HepG2 (cell line): ENCODE measurements at places on chromosomes 7 and 10. TPM values are rescaled to one million over a fixed set of nuclear protein-coding genes. Genes with fewer than 3 reads are reported as not detected.

CPN1 gene
- total RNA-seq = 8.1 and 17.3 TPM in 2 replicates

THSD7A gene
- total RNA-seq = 0.07 TPM in 1 of 2 replicates, not detected in the other

ARHGEF35 gene
- 0.18 TPM in 1 of 2 replicates, not detected in the other for total RNA-seq

NPTX2 gene
- total RNA-seq = not detected in 2 replicates

MMP21 gene
- total RNA-seq = not detected in 2 replicates

ELMO1 gene
- total RNA-seq = 0.11 TPM in 1 of 2 replicates, not detected in the other

AMPH gene
- not detected in 2 replicates for total RNA-seq

MMD2 gene
- not detected in 2 replicates for total RNA-seq

SFRP4 gene
- 1.2 and 1.8 TPM in 2 replicates for total RNA-seq

DNA sequence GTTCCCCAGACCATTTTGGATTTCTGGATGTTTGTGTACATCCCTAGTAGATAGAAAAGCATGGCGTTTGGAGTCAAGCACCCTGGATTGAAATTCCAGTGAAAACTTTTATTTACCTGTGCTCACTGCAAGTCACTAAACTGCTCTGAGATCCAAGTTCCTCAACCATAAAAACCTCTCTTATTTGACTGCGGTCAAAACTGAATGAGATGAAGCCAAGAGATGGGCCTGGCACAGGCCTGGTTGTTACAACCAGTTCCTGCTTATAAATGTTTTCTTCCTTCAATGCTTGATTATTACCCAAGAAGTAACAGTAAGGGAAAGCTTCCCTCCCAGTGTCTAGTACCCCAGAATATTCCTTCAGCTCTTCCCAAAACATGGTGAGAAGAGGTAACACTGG, 70.9 kb upstream of the HPS1 start:
- no peak for DNase-seq

DNA sequence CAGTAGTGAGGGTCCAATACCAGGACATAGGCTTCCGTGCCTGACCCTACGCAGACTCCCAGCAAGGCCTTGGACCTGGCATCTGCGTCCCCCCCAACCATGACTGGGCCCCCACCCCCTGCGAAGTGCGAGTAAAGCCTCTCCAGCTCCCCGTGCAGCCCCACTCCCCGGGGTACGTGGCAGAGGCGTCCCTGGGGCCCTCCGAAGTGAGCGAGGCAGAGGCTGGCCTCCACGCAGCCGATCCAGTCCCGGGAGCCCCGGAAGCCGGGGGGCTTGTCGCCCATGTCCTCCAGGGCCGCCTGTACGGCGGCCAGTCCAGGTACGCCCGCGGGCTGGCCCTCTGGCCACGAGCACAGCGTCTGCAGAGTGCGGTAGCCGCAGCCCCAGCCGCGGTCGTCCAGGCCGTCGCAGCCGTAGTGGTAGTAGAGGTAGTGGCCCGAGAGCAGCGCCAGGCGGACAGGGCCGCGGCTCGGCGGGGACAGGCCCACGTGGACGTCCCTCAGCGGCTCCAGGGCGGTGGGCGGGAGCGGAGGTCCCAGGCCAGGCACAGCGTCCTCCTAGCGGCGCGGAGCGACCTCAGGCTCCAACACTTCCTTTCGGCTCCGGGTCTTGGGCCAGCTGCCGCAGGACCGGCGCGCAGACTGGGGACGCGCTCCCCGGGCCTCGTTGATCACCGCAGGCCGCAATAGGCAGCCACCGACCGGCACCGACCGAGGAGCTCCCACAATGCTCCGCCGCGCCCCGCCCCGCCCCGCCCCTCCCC, at the start of gene UFSP1:
UFSP1 (minus strand) TSS at position 728 of the 763 bp plus-strand sequence; CDS start at position 284, 444 bp downstream.
- DNase-seq = no peak

DNA sequence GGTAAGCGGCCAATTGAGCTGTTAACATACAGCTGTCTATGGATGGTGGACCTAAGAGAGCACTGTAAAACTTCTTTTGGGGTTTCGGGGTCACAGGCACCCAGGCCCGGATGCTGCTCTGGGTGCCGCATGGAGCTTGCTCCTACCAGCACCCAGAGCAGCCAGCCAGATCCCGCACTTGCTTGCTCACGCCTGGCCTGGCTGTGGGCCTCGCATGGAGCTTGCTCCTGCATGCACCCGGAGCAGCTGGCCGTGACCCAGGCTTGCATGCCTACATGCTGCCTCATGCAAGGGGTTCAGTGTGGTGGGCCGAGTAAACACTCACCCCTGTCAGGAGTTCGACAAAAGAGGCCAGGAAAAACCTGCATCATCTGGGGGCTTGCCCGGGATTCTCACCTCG, 896.9 kb downstream of the SORCS1 start:
- DNase-seq = no peak

- DNase-seq = no peak
Measured at GRCh38 chr7:103446049-103446520, at the start of gene SLC26A5. Gene SLC26A5 (minus strand): TSS chr7:103446207. CDS start chr7:103421514, 24,693 bp downstream.

- DNase-seq = no peak
Measured at GRCh38 chr7:41027428-41028115, 675.3 kb downstream of the INHBA start.

GRCh38 chr10:110976577-110976976, 57.2 kb downstream of the SHOC2 start:
- DNase-seq = no peak

DNA sequence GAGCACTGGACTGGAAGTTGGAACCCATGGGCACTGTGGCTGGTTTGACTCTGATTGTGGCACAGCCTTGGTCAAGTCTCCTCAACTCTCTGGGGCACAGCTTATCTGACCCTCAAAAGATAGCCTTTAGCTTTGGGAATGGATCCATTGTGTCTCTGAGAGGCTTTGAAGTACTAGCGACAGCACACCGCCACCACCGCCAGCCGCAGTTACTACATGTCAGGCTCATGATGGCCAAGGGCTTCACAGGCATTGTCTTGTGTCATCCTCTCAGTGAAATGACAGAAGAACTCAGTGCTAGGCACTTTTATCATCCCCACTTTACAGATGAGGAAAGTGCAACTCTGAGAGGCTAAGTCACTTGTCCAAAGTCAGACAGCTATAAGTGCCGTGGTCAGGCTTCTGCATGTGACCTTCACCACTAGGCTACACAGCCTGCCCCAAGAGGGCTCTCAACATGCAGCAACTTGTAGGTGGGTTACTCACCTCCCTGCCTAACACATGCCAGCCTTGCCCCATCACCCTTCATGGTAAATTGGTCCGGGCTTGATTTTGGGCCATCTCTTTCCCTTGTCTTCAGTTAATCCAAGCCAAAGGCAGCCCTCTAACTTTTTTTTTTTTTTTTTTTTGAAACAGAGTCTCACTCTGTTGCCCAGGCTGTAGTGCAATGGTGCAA, 44.1 kb downstream of the C10orf105 start:
- DNase-seq = no peak

DNA sequence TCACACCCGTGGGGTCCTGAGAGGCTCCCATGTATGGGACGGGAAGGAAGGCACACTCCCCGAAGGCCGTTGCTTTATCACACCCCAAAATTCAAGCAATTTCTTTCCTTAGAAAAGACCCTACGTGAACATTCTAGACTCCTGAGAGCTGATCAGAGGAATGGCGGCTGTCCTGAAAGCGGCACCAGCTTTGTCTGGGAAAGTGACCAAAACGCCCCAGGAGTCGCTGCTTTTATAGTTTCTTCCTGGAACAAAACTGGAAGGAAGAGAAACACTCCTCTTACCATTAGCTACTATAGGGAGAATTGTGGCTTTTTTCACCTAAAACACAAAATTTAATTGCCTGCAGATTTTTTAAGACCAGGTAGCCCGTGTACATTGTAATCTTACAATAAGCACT, 261.8 kb upstream of the RNF32 start:
- no peak for DNase-seq

- peak; percentile 67 for DNase-seq
Measured at GRCh38 chr7:36393826-36394225, 4.2 kb downstream of the ANLN start.

DNA sequence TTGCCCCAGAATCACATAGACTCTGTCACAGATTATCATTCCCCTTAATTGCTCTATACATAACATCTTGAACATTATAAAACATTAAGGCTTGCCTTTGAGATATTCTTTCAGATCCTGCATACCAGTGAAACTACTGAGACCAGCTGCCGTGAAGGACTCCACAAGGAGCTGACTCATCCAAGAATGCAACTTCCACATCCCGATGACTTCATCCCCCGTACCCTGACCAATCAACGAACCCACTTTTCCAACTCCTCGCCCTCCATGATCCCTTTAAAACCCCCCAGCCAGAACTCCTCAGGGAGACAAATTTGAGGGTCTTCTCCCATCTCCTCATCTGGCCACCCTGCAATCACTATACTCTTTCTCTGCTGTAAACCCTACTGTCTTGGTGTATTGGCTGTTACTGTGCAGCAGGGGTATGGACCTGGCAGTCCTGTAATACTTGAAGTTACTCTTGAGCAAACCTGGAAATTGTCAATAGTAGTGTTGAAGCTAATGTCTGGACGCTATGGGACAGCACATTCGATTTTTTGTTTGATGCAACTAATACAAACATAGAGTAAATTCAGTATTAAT, 49.8 kb downstream of the HTR5A start:
- no peak for DNase-seq

DNA sequence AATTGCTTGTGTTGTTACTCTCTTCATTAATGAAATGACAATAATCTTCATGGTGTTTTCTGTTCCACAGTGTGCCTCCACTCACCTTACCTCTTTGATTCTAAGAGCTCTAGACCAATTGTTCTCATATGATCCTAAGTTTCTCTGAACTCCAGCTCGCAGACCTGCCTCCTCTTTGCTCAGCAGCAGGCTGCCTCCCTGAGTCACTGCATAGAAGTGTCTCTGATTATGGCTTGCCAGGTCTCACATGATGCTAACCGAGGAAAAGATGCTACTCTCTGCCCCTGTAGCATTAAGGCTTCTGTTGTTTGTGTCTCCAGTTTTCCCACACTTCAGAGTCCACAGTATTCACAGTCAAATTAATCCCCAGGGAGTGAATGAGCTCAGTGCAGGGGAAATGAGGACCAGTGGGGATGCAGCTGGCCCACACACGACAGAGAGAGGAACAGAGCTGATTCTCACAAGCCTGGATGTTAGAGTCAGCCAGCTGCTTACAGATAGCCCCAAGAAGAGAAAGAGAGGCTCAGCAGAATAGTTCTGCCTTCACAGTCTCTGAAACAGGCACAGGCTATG, 145.9 kb upstream of the EGR2 start:
- no peak for DNase-seq

DNA sequence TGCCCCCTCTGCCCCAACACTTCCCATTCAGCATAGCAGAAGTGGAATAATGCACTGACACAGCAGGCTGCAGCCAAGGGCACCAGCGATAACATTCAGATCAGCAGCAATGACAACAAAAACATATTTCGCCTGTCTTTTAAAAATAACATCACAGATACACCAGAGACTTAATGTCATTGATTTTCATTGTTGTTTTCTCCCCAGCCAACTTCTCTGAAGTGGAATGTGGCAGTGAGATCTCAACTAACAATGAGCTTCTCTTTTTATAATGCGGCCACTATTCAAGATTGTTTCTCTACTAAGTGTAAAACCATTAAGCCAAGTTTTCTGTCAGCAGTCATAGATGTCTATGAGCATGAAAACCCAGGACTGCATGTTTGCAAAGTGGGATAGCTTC, 158.2 kb upstream of the TMEM229A start:
- DNase-seq = no peak

- DNase-seq = peak; percentile 74
Measured at GRCh38 chr10:89653410-89653869, 8.4 kb upstream of the PANK1 start.

DNA sequence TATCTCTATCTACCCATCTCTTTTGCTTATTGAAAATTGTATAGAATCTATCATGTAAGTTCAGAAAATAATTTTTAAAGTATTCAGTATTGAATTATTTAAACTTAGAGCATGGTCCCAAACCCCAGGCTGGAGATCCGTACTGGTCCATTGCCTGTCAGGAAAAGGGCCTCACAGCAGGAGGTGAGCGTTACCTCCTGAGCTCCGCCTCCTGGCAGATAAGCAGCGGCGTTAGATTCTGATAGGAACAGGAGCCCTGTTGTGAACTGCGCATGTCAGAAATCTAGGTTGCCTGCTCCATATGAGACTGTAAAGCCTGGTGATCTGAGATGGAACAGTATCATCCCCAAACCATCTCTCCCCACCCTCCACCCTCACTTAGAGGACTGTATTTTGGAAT, 266.0 kb upstream of the CNTNAP2 start:
- DNase-seq = no peak

DNA sequence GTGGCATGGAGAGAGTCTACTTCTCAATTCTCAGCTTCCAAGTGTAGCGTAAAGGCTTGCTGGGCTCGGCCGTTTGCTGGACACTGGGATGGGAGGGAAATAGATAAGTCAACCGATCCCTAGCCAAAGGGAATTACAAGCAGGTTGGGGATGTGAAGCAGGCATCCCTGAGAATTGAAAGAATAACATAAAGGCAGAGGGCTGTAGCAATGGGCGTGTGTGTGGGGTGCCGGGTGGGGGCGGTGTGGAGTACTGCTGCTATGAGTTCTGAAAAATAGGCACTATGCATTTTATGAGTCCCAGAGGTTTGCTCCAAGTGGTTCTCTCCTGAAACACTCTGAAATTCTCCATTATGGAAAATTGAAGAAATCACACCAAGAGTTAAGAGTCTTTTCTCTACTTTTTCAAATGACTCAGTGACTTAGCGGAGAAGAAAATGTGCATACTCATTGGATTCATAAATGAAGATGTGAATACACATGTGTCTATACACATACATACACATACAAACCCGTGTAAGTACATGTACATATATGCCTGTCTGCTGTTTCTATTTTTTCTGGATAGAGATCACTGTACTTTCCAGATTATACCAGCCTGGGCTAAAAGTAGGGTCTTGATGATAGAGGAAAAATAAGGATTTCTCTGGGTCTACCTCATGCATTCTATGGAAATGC, 65.4 kb downstream of the ADRA2A start:
- DNase-seq = no peak
